ENCODE measurements at places on chromosomes 4 and X.

GRCh38 chr4:100087743-100088142, 102.5 kb downstream of the DDIT4L start:
- DNase-seq = no peak

DNA sequence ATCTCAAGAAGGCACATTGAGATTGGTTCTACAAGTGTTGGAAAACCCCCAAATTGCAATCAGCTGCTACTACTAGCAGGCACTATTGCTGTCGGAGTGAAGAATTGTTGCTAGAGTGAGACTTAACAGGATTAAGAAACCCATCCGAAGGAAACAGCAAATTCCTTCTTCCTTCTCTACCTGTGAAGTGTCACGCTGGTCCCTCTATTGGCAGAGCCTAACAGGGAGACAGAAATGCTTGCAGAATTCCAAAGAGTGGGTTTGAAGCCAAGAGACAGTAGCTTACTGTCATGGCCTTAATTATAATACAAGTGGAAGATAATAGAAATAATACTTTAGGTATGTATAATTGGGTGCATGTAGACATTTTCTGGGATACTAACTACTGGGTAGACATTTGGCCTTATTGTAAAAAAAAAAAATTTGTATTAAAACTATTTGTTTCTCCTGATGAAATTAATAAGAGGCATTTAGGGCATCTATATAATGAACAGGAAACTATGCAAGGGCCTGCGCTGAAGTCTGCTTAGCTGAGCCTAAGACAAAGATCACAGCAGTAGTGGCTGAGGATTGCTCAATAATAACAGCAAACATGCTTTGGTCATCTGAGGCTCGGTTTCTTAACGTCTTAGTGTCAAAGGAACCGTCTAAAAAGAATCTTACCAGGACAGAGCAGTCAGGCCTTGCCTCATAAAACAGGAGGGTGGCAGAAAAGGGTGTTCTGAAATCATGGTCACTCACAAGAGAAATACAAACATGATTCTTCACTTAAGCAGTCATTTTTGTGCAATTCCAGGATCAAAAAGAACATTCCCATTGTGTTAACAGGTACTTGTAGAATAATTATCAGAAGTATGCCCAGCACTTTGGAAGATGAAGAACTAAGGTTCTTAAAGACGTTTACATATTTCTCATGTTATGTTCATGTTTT, 40.8 kb downstream of the FAM241A start:
- DNase-seq = no peak

DNA sequence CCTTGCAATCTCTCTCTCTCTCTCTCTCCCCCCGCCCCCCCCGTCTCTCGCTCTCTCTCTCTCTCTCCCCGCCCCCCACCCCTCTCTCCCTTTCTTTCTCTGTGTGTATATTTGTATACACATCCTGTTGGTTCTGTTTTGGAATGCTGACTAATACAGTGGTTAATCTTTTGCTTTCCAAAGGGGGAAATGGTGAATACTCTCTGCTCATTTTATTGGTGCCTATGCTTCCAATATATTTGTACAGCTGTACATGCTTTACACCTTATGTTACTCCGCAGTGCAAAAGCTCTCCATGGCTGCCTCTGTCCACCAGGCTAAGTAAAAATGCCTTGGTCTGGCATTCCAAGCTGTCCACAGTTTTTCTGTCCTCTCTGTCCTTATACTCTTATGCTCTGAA, 158.8 kb downstream of the RBMX2 start:
- DNase-seq = peak; percentile 32

DNA sequence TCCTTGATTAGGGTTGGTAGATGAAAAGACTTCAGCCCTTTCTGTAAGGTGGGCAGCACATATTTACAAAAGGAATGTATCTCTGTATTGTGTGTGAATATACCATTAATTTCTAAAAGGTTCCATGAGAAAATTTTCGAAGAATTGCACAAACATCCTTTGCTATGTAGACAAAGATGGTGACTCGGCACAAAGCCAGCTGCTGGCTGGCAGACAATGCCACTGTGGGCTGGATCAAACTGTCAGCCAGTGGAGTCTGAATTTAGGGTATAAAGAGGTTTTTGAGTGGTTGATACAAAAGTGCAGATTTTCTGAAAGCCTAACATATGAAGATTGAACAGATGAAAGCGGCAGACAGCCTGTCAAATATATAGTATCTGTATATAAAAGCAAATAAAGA, 5.6 kb upstream of the TXK start:
- DNase-seq = peak; percentile 45

DNA sequence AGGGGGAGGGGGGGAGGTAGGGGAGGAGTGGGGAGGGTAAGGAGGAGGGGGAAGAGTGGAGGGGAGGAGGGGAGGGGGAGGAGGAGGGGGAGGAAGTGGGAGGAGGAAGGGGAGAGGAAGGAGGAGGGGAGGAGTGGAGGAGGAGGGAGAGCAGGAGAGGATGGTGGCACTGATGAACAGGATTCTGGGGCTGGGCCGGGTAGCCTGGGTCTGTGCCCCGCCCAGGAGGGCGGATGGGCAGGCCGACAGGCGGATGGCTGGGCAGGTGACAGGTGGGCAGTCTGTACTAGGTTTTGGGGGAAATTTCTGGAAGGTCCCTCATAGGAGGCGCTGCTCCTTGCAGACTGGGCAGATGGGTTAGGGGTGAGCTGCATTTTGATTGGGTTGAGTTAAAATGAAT, 66.0 kb upstream of the ADRA2C start:
- DNase-seq = no peak

DNA sequence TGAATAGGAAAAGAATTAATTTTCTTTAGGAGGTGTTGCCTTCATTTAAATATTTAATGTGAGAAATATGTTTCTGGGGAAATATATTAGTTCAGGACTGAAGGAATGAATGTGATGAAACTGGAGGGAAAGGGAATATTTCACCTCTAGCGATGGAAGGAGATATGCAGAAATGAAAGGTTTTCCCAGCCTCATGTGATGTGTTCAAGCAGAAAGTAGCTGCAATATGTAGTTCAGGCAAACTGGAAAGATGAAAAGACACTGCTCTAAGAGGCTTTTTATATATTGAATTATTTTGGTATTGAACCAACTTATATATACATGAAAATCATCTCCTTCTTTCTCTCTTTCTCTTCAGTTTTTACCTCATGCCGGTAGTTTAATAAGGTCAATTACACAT, 3.4 kb downstream of the GRID2 start:
- DNase-seq = no peak

GRCh38 chr4:8548731-8549351, 31.4 kb upstream of the GPR78 start:
- no peak for DNase-seq

DNA sequence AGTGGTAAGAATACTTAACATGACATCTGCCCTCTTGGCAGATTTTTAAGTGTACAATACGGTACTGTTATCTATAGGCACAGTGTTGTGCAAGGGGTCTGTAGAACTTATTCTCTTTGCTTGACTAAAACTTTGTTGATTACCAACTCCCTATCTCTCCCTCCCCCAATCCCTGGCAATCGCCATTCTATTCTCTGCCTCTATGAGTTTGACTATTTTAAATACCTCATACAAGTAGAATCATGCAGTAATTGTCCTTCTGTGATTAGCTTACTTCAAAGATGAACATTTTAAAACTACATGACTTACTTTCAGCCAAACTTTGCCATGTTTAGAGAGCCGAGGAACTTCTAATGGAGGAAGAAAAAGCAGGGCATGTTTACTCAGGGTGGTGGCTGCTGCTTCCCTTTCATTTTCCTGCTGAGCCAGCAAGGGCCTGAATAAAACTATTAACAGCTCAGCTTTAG, 62.4 kb downstream of the APOO start:
- DNase-seq = no peak

DNA sequence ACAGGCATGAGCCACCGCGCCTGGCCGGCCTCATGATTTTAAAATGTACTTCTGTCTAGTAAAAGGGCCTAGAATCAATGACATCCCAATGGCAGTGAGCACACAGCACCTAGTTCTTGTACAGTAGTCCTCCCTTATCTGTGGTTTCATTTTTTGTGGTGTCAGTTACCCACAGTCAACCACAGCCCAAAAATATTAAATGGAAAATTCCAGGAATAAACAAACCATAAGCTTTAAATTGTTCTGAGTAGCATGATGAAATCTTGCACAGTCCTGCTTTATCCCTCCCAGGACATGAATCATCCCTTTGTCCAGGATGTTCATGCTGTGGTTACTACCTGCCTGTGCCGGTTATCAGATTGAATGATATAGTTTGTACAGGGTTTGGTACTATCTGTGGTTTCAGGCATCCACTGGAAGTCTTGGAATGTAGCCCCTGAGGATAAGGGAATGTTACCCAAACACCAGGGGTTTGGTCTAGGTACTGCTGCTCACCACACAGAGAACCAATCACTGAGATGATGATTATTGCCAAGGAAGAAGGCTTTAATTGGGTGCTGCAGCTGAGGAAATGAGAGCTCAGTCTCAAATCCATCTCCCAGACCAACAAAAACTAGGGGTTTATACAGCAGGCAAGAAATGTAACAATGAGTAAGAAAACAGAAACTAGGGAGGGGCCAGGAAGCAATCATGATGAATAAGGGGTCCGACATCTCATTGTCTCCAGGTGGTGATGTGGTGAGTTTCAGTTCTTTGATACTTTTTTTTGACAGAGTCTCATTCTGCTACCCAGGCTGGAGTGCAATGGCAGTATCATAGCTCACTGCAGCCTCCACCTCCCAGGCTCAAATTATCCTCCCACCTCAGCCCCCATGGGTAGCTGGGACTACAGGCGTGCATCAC, 16.2 kb upstream of the FHL1 start:
- DNase-seq = peak; percentile 97

DNA sequence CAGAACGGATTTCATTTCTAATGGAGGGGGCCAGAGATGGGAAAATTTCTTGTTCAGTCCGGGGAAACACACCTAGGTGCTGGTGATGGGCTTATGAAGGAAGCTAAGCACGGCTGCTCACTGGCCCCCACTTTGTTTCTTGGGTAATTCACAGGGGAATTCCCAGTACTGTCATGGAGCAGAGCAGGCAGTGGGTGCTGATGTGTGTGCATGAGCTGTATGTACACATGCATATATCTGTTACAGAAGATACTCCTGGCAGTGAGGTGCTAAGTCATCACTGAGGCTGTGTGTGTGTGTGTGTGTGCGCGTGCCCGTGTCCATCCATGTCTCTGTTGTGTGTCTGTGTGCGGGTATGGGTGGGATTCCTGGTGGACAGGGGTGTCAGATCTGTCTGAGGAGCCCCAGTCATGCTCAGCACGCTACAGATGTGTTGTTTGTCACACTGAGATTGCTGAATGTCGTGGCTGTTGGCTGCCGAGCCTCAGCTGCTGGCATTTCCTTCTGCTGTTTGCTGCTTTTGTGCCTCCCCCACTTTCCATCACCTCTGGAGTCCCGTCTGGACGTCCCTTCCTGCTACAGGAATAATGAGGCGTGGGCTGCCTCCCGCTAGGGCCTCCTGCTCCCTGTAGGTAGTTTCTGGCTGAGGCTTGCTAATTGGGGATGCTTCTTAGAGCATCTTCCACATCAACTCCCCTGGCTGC, 53.3 kb downstream of the JADE1 start:
- DNase-seq = no peak

DNA sequence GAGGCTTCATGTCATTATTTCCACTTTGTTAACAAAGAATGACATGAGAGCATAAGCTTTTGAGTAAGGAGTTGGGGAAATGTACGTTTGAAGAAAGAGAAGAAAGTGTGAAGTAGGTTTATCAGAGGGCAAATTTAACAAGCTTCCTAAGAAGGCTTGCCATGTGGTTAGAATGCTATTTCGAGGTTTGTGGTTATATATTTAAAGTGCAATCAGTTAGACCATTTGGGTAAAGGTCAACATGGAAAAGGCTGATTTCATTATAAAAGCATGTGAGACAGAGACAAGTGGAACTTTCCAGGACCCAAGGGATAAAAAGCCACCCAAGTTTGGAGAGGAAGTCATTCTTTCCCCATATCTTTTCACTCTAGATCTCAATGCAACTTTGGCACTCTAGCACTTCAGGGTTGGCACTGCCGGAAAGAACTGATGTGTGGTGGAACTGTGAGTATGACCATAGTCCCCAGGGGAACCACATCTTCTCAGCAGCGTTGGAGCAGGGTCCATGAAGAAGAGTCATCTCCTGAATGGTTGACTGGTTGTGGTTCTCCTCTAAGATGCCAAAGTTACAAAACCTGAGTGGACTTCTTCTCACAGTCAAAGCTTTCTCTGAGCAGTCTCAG, 529.9 kb downstream of the MID1IP1 start:
- peak; percentile 16 for DNase-seq

DNA sequence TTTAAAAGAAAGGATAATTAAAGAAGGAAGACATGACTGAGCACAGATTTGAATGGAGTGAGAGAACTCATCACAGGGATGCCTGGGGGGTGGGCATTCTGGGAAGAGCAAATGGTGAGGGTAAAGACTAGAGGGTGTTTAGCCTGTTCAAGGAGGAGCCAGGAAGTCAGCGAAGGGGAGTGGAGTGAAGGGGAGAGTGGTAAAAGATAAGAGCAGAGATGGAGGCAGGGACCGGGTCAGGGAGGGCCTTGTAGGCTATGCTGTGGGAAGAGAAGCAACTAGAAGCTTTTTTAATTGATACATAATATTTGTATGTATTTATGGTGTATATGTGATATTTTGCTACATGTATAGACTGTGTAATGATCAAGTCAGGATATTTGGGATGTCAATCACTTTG, 2.2 kb upstream of the VGLL1 start:
- no peak for DNase-seq

- DNase-seq = no peak
Measured at GRCh38 chr4:86675548-86675947, 81.4 kb downstream of the PTPN13 start.

GRCh38 chrX:102840871-102841705, 96.0 kb upstream of the RAB40AL start:
- peak; percentile 38 for DNase-seq

DNA sequence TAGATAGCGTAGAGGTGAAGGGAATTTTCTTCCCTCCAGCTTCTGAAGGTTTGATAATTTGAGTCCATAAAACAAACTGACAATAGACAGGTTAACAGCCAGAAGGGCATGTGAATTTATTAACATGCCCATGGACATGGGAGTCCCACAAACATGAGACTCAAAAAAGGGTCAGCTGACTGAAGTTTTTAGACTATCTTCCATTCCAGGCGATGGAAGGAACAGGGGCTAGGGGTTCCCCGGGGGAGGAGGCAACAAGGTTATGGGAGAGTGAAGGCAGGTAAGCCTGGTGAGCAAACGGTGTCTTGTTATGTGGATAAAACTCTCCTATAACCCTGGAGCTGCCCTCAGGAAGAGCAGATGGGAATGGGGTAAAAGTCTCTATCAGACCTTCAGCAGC, 81.5 kb upstream of the SORBS2 start:
- DNase-seq = no peak

DNA sequence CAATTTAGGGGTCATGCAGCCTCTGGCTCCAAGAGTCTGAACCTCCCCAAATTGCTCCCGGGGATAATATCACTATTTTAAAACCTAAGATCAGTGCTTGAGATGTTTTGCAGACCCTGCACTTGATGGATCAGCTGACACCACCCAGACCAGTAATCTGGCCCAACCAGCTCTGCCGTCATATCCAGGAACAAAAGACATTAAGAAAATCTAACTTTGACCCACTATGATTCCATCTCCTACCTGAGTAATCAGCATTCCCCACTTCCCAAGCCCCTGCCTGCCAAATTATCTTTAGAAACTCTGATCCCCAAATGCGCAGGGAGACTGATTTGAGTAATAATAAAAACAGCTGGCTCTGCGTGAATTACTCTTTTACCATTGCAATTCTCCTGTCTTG, 34.4 kb upstream of the CCNG2 start:
- DNase-seq = no peak

GRCh38 chrX:119041175-119041574, 31.6 kb upstream of the CT47C1 start:
- peak; percentile 61 for DNase-seq

- no peak for DNase-seq
Measured at GRCh38 chrX:132497432-132497831, 8.6 kb upstream of the MBNL3 start.

- no peak for DNase-seq
Measured at GRCh38 chr4:119211867-119212233, 663 bp upstream of the USP53 start.

Measured in fibroblast of upper back skin (primary cell).